ENCODE measurements at places on chromosomes 11 and 22.

- DNase-seq = no peak
These were observed 49.4 kb downstream of the LRRC74B start for GRCh38 chr22:21094911-21095772.

DNA sequence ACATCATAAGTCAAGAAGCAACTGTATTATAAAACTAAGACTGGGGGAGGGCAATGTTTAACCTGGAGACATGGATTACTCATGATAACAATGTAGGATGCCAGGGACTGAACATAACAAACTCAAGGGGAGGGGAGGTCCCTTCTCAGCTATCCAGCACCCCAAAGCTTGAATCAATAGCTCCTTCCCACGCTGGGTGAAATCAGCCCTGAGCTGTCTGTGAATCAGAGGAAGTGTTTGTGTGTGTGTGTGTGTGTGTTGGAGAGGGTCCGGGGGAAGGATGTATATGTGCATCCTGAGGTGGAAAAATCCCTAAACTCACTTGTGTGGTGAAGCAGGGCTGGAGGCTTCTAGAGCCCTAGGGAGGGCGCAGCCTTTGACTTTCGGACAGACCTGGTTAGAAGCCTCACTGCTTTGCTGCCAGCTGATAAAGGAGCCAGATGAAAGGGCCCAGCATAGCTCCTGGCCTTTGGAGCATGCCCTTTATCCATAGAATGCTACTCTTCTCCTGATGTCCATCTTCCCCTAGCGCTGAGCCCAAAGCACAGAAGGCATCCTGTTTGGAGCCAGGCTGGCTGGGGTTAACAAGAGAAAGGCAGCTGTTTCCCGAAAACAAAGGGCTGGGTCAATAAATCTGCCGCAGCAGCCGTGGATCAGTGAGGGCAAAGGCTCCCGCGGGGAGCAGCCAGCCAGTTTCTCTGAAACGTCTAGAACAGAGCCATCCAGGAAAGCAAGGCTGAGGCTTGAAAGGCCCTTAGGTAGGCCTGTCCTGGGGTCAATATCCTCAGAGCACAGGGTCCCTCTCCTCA lies 35.8 kb downstream of the TNKS1BP1 start:
- no peak for DNase-seq

GRCh38 chr11:97943493-97943892 lies 1077.3 kb upstream of the CNTN5 start:
- DNase-seq = no peak

- no peak for DNase-seq
These were observed 390 bp upstream of the FGF3 start for GRCh38 chr11:69819541-69820070.

DNA sequence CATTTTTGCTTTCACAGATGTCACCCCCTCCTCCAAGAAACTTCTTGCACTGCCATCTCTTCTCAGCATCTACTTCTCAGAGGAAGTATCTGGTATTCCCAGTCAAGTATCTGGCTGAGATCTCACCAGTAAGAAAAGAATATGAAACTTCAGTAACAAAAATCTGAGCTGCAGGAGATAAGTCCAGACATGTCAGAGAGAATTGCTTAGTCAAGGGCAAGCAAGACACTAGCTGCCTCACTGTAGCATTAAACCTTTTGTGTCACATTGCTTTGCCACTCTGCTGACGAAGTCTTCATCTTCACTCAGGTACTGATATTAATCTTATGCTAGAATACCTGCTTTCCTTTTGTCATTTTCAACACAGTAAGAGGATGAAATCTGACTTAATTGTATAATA lies 70.6 kb upstream of the ZC3H12C start:
- DNase-seq = no peak

DNA sequence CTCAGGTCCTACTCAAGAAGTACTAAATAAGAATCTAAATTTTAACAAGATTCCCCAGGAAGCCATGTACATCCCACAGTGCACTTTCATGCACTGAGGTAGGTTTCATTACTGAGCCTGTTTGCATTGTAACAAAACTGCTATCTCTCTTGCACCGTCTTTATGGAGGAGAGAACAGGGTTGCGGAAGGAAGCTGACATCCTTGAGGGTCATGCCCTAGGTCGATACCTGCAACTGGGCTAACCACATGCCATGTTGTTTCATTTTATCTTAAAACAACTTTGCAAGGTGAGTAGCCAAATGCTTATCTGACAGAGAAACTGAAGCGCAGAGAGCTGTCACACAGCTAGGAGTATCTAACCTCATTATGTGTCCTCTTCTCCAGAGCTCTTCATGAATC lies 656.3 kb upstream of the TENM4 start:
- no peak for DNase-seq

GRCh38 chr11:69945157-69945556 lies 125.9 kb upstream of the FGF3 start:
- DNase-seq = no peak

DNA sequence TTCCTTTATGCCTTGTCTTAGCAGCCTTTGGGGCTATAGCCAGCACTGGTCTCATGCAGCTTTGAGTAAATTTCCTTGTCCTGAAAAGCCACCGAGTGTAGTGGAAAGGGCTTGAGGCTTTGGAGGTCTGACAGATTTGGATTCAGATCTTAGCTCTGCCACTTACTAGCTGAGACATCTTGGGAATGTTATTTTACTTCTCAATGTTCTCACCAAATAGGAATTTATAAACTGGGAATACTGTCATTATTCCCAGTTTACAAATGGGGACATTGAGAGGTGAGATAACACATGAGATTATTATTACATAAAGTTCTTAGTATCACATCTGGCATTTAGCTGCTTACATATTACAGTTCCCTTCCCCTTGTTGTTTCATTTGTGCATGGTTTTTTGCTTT lies 95.5 kb downstream of the COMMD9 start:
- DNase-seq = no peak

- no peak for DNase-seq
These were observed 30.6 kb upstream of the RAB1B start for GRCh38 chr11:66237867-66238266.

- DNase-seq = no peak
These were observed 28.6 kb downstream of the TECTA start for GRCh38 chr11:121129362-121130340.

DNA sequence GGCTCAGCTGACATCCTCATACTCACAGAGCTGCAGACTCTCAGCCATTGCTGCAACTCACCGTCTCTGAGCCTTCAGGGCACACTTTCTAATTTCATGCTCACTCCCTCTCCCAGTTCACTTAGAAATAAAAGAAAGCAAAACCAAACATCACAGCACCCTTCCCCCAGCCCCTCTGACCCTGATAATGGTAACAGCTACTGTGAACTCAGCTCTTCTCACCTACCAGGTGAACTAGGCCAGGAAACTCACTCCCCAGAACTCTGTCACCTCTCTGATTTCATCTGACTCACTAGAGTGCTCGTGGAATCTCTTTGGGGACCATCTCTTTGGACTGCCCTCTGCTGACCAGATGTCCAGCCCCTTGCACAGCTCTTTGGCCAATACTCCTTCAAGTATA lies 14.5 kb upstream of the PARVA start:
- no peak for DNase-seq

DNA sequence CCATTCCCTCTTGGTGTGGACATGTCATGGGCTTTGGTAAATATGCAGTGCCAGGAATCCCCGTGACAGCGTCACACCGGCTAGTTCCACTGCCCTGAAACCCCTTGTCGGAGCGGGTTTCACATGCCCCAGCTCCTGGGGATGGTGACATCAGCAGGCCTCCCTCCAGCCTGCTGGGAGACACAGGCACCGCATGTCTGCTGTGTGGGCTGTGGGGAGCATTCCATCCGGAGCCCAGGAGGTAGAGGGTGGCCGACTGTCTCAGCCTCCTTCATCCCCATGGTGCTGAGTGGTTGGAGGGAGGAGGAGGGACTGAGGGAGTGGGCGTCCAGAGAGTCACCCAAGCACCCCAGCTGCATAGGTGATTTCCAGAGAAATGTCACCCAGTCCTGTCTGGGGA lies 1161.1 kb downstream of the BRD1 start:
- DNase-seq = no peak

DNA sequence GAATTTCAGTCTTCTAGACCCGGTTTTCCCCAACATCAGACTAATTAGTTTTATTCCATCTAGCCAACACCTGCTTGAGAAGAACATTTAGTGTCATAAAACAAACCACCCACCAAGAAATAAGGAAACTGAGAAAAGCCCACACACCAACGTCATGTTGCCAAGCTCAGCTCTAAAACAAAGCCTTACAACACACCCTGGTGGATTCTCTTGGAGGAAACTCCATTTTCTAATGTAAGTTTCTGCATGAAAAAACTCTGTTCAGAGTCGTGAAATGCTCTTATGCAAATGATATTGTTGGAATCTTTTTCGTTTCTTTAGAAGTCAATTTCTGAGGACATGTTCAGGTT lies 105.0 kb upstream of the RAG2 start:
- no peak for DNase-seq

DNA sequence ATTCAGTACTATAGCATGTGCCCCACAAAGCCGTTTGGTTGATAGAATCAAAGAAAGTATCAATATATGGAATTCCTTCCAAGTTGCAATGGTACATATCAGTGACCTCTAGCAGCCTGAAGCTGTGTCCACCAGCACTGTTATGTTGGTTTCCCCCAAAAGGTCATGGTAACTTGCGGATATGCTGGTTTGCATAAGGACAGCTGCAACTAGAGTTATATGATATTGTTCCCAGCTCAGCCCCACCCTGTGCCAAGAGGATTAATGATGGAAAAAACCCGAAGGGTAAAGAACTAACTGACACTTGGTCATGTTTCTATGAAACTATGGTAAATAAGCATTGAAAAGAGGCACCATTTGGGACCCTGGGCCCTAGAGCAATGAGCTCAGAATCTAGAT lies 93.5 kb downstream of the PDHX start:
- no peak for DNase-seq

DNA sequence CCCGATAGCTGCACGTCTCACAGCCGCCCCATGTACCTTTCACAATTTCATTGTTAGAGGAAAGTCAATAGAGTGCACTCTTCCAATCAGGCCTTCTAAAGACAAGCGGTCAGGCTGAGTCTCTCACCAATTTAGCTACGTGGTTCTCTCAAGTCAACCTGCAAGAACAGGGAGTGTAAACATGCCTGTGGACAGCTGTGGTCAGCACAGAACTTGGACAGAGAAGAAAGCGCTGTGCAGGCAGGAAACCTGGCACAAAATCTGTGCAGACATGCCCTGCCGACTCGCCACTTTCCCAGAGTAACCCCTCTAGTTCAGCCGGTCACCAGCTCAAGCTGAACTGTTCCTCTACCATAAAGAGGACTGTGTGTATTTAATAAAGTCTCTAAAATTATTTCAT lies 39.5 kb downstream of the CHKA start:
- no peak for DNase-seq

DNA sequence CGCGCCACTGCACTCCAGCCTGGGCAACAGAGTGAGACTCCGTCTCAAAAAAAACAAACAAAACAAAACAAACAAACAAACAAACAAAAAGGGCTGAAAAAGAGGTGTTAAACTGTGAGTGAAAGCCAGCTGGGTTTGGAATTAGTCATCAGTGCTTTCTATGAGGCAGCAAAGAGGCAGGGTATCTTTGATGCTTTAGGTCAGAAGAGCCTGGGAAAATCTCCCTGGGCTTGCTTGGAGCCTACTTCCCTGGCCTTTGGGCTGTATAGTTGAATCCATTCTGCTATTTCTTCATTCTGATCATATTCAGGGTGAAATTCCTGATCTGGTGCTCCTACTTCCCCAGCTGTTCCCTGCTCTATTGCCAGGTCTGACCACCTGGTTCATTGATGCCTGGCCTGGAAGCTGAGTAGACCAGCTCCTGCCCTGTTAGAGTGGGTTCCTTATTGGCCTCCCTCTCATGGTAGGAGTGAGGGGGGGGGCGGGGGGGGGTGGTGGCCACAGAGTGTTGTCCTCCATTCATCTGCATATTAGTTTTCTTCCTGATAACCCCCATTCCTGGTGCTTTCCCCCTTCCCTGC lies 65.6 kb downstream of the INSC start:
- no peak for DNase-seq

GRCh38 chr11:99098751-99099150 lies 78.0 kb downstream of the CNTN5 start:
- DNase-seq = no peak

GRCh38 chr11:6889835-6890234 lies 2.5 kb downstream of the OR2D2 start:
- no peak for DNase-seq

- no peak for DNase-seq
These were observed 65.5 kb downstream of the ME3 start for GRCh38 chr11:86606836-86607481.

- DNase-seq = no peak
These were observed 87.0 kb upstream of the BLID start for GRCh38 chr11:122202951-122203456.

GRCh38 chr11:80162387-80162786 lies 721.6 kb upstream of the TENM4 start:
- no peak for DNase-seq

DNA sequence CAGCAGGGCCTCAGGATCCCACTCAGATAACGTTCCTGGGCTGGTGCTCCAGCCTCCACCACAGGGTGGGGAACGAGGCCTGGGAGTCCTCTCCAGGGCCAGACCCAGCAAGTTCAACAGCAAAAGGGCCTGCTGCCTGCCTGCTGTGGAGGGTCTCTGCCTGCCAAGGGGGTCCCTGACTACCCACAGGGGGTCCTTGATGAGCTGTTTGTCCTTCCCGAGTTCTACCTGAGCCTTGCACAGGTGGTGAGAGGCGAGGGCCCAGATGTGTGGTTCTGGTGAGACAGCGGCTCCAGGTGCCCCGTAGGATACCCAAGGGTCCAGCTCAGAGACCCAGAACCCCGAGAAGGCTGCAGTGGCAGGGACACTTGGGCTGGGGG lies 4.4 kb downstream of the DUSP8 start:
- DNase-seq = no peak

DNA sequence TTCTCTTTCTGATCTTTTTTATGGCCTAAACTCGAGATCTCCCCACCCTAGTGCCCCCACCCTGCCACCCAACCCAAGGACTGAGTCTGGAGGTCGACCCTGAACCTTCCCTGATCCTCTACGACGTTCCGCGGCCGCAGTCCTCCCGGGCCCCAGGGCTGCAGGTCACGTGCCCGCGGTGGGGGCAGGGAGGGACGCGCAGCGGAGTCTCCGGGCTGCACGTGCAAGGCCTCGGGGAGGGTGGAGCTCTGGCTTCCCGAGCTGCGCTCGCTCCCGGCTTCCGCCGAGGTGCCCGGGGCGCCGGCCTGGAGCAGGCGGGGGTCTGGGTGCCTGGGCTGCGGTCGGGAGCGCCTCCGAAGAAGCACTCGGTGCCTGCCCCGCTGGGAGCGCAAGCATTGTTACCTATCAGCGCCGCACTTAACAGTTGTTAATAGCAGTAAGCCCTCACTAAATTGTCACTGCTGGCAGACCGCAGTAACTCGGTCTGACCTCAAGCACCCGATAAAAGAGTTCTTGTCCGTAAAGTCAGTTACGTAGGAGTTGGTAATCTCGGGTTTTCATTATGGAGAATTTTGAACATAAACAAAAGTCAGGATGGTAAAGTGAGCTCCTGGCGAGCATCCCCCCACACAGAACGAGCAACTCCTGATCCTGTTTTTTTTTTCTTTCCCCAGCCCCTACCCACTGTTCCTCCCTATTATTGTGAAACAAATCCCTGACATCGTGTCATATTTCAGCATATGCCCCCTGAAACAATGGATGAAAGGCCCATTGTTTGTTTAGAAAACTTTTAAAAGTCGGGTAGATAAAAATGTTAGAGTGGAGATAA lies 69.7 kb upstream of the EP300 start:
- peak; percentile 70 for DNase-seq

Measured in stimulated activated CD8-positive, alpha-beta memory T cell treated with anti-CD3 and anti-CD28 coated beads, Interleukin-7, amount 100 ng/mL, for 4 hours (primary cell).